ENCODE measurements at places on chromosomes 1 and 21. TPM values are rescaled to one million over a fixed set of nuclear protein-coding genes. Genes with fewer than 3 reads are reported as not detected.

CHIA gene
- total RNA-seq = not detected

BTBD8 gene
- total RNA-seq = 3.0 TPM

TRAF5 gene
- 1.5 TPM for total RNA-seq

S100A8 gene
- 19.5 TPM for total RNA-seq

NBPF4 gene
- not detected for total RNA-seq

ALG14 gene
- 1.5 TPM for total RNA-seq

HES5 gene
- not detected for total RNA-seq

CSF1 gene
- 25.7 TPM for total RNA-seq

SPRR3 gene
- total RNA-seq = not detected

- DNase-seq = peak; percentile 75
- H3K27me3 ChIP-seq = no peaks in the 10 kb centered on the region
- H3K27ac ChIP-seq = peak overlapping the region; percentile 48
- H3K4me3 ChIP-seq = no peak overlapping the region
- H3K36me3 ChIP-seq = no peaks in the 10 kb centered on the region
Observed at GRCh38 chr1:22347854-22348760, 103.5 kb upstream of the ZBTB40 start.

DNA sequence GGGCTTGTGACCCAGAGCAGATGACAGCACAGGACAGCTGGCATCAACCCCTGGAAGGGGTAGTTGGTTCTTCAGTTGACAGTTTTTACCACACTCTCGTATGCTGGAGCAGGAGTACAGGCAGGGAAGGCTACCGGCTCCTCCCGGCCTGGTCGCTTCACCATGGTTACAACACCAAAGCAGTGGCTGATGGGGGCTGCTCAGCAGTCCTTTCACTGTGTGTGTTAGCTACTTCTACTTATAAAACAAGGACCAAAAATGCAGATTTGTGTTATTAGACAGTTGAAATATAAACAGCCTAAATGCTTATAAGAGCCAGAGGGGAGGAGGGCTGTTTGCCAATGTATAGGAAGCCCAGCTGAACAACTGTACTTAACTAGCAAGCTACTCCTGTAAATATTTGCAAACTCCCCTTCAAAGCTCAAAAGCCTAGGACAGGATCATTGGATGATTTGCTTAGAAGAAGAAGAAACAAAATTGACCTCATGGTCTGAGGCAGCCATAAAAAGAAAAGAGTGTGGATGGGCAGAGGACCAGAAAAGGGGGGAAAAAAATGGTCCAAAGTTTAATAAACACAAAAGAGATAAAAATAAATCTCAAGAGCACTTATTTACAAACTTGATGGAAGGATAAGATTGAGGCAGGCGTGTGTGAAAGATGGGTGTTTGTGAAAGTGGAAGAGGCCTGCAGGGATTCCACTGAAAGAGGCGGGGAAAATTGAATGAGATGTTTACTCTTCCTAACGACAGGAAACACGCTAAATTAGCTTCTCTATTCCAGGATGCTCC is 57.1 kb downstream of the TGFB2 start:
- DNase-seq = no peak
- no peak overlapping the region for H3K4me3 ChIP-seq
- H3K27ac ChIP-seq = no peak overlapping the region
- no peaks in the 10 kb centered on the region for H3K4me1 ChIP-seq

DNA sequence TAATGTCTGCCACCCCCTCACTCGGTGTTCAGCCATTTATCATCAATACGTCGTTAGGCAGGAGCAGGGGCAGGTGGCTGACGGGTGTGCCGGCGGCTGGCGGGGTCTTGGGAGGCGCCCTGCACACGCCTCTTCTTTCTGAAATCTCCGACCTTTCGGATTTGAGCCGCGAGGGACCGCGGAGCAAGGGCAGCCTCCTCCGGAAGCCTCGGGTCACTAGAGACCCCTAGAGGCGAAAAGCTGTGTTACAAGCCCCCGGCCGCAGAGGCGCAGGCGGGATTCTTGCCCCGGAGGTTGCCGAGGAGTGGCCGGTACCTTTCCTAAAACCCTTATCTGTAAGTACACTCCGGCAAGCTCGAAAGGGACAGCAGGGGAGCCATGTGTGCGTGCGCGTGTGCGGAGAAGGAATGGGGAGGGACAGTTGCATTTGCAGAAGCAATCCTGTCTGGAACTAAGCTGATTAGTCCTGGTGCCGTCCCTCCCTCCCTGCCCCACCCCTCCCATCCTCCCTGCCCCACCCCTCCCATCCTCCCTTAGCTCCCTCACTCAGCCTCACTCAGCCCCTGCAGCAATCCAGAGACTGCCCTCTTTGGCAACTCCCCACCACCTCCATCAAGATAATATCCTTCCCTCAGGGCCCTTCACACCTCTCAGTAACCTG is 11.0 kb downstream of the BRINP2 start:
- H3K4me3 ChIP-seq = no peak overlapping the region
- peak; percentile 56 for DNase-seq
- no peaks in the 10 kb centered on the region for H3K36me3 ChIP-seq
- no peak overlapping the region for H3K27ac ChIP-seq
- no peaks in the 10 kb centered on the region for H3K27me3 ChIP-seq

DNA sequence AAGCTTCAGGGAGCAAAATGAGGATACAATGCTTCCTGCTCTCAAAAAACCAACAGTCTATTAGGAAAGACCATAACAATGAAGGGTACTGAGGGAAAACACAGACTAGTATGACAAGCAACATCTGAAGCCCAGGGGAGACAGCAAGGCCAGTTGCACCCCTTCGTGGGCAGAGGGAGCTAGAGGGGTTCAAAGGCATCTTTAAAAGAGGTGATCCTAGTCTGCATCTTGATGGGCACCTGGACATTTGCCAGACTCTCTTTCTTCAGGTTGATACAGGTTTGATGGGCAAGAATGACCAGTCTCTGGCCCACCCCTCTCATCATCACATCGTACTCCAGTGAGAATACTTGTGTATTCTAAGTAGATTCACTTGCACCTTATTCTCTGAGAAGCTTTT is 177.7 kb downstream of the VAV3 start:
- no peak overlapping the region for H3K27ac ChIP-seq
- no peaks in the 10 kb centered on the region for H3K36me3 ChIP-seq
- no peaks in the 10 kb centered on the region for H3K4me1 ChIP-seq

DNA sequence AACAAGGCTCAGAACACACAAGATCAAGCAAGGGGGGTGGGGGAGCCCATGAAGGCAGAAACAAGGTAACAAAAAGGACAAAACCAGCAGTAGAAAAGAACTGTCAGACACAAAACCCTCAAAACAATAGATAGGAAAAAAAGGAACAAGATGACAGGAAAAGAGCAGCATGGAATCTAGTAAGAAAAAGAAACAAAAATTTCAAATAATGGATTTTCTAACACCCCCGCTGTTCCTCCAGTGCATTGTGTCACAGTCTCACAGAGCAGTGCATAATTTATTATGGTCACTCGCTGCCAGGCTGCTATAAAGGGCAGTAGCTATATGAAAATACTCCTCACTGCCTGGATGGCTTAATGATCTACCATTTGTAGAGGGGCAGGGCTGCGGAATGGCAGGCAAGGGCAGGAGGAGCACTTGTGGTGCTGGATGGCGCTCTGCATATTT is 567.9 kb downstream of the DPYD start:
- H3K27me3 ChIP-seq = no peaks in the 10 kb centered on the region
- H3K36me3 ChIP-seq = no peaks in the 10 kb centered on the region
- no peak overlapping the region for H3K4me3 ChIP-seq
- H3K4me1 ChIP-seq = no peaks in the 10 kb centered on the region

- no peak overlapping the region for H3K27ac ChIP-seq
- H3K4me1 ChIP-seq = no peaks in the 10 kb centered on the region
- DNase-seq = no peak
- H3K27me3 ChIP-seq = no peaks in the 10 kb centered on the region
- H3K4me3 ChIP-seq = no peak overlapping the region
Observed at GRCh38 chr21:31641416-31641922, 18.0 kb upstream of the SOD1 start.

DNA sequence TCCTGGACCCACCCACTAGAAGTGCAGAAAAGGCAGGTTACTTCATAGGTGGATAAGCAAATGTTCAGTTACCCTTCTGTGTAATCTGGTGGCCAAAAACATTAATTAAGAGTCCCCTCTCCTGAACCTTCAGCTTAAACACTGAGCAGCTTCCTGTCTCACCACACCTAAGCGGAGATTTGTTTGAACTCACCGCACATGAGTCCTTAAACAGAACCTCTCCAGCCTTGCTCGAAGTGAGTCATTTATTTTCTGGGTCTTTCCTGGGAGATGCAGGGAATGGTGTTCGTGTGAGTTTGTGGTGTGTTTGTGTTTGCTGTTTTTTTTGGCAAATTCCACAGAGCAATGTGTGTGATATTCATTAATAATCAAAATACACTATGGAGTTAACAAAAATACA is 7.6 kb upstream of the FNBP1L start:
- no peaks in the 10 kb centered on the region for H3K4me1 ChIP-seq
- no peak overlapping the region for H3K27ac ChIP-seq
- no peak overlapping the region for H3K4me3 ChIP-seq
- H3K27me3 ChIP-seq = no peaks in the 10 kb centered on the region
- no peaks in the 10 kb centered on the region for H3K36me3 ChIP-seq
- DNase-seq = no peak

GRCh38 chr1:68633141-68633919 is 136.4 kb upstream of the DEPDC1 start:
- H3K4me1 ChIP-seq = no peaks in the 10 kb centered on the region
- no peak overlapping the region for H3K27ac ChIP-seq
- no peak for DNase-seq
- no peaks in the 10 kb centered on the region for H3K27me3 ChIP-seq

DNA sequence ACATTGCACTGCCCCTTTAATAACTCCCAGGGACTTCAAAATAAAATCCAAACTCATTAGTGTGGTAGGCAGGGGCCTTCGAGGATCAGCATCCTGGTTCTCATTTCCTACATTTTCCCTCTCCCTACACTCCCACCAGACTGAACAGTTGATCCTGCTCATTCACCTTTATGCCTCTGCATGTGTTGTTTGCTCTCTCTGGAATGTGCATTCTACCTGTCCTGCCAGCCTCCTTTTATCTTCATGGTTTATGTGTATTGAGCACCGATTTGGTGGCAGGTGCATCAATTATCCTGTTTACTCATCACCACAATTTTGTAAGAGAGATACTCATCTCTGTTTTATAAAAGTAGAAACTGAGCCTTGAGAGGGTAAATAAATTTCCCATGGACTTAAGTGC is 125.0 kb downstream of the ADSS2 start:
- H3K27ac ChIP-seq = no peak overlapping the region
- no peaks in the 10 kb centered on the region for H3K4me1 ChIP-seq
- H3K27me3 ChIP-seq = no peaks in the 10 kb centered on the region
- no peak overlapping the region for H3K4me3 ChIP-seq

GRCh38 chr1:112196731-112197130 is 199.3 kb upstream of the CTTNBP2NL start:
- H3K4me1 ChIP-seq = no peaks in the 10 kb centered on the region
- no peak for DNase-seq
- H3K27me3 ChIP-seq = no peaks in the 10 kb centered on the region
- no peak overlapping the region for H3K4me3 ChIP-seq
- no peaks in the 10 kb centered on the region for H3K36me3 ChIP-seq
- H3K27ac ChIP-seq = no peak overlapping the region

- no peak overlapping the region for H3K27ac ChIP-seq
- no peak overlapping the region for H3K4me3 ChIP-seq
- no peaks in the 10 kb centered on the region for H3K36me3 ChIP-seq
- H3K27me3 ChIP-seq = no peaks in the 10 kb centered on the region
- H3K4me1 ChIP-seq = peaks cover 4% of the 10 kb centered on the region
- DNase-seq = no peak
Observed at GRCh38 chr1:220956501-220957232, 77.4 kb downstream of the HLX start.

DNA sequence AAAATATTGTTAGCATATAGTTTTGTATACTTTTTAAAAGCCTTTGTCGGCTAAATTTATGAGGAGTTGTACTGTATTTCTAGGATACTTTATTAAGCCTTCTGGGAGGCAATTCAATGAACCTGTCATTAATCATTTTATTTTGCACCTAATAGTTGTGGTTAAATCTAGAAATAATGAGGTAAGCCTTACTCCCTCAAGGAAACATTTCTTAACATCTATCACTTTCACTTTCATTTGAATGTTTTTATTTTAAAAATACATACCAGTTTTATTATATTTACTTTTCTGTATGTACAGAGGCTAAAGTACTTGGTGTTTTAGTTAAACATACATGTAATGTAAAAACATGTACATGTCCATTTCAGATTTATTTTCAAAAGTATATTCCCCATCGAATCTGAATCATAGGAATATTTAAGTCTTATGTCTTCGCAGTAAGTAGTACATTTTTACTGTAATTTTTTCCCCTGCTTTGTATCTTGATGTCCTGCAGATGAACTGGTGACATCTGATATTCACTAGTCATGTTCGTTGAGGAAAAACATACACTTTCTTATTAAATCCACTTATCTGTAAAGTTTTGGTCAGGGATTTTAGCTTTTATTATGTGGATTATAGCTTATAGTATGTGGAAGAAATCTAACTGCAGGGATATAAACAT is 82.8 kb downstream of the DISP1 start:
- H3K27me3 ChIP-seq = no peaks in the 10 kb centered on the region
- peak overlapping the region; percentile 16 for H3K4me3 ChIP-seq
- no peaks in the 10 kb centered on the region for H3K36me3 ChIP-seq
- H3K27ac ChIP-seq = peak overlapping the region; percentile 7
- no peak for DNase-seq

- no peak overlapping the region for H3K27ac ChIP-seq
- no peaks in the 10 kb centered on the region for H3K27me3 ChIP-seq
- no peak overlapping the region for H3K4me3 ChIP-seq
- no peak for DNase-seq
- H3K36me3 ChIP-seq = no peaks in the 10 kb centered on the region
- no peaks in the 10 kb centered on the region for H3K4me1 ChIP-seq
Observed at GRCh38 chr21:29581393-29581792, 282.7 kb downstream of the BACH1 start.

DNA sequence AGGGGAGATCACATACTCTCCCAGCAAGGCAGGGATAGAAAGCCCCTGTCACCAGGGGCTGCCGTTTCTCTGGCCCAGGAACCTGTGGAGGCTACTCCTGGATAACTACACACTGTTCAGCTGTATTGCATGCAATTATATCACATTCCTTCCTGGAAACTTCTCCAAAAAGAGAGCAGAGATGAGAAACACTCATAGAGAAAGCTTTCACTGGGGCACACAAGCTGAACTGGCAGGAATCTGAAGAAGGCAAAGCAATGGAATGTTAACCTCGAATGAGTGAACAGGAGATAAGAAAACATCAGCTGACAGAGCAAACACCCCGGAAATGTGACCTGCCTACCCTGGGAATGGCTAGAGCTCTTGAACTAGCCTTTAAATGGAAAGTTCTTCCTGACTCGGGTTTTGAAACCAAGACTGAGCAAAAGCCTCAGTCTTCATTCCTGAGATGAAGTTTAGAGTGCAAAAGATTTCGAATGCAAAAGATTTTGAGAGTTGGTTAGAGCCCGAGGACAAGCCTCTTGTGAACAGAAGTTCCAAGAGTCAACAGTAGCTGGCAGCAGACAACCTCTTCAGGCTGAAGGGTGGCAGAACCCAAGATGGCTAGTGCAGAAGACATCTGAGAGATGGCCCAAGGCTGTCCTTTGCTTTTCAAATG is 32.3 kb downstream of the CCN1 start:
- no peaks in the 10 kb centered on the region for H3K36me3 ChIP-seq
- DNase-seq = no peak
- peak overlapping the region; percentile 24 for H3K27ac ChIP-seq
- peaks cover 3% of the 10 kb centered on the region for H3K4me1 ChIP-seq
- H3K4me3 ChIP-seq = no peak overlapping the region

- H3K27ac ChIP-seq = no peak overlapping the region
- no peaks in the 10 kb centered on the region for H3K27me3 ChIP-seq
- no peaks in the 10 kb centered on the region for H3K36me3 ChIP-seq
- no peak for DNase-seq
- no peaks in the 10 kb centered on the region for H3K4me1 ChIP-seq
Observed at GRCh38 chr1:203645996-203646395, 19.4 kb downstream of the ATP2B4 start.

Measured in right lobe of liver (tissue), 6 donors.